ENCODE measurements at places on chromosomes 16 and 17. TPM values are rescaled to one million over a fixed set of nuclear protein-coding genes. Genes with fewer than 3 reads are reported as not detected.

SLFN12L gene
- not detected for total RNA-seq

DHX40 gene
- 48.2 TPM for total RNA-seq

CXCL16 gene
- total RNA-seq = 20.2 TPM

ANKRD40CL gene
- not detected for total RNA-seq

CCL14 gene
- not detected for total RNA-seq

PRRT2 gene
- 0.40 TPM for total RNA-seq

TP53TG3 gene
- total RNA-seq = 0.47 TPM

SLC16A11 gene
- total RNA-seq = not detected

STH gene
- not detected for total RNA-seq

NKD1 gene
- total RNA-seq = 0.30 TPM

All from A549 treated with DMSO at 1 μM for 4 hours (cell line).